Right cardiac atrium (tissue), 5 donors: ENCODE measurements at places on chromosomes 5 and 9. TPM values are rescaled to one million over a fixed set of nuclear protein-coding genes. Genes with fewer than 3 reads are reported as not detected.

Gene CNTFR
- 51.5 TPM for total RNA-seq

Gene GABRB2
- 0.53 TPM for total RNA-seq

Gene RNF183
- total RNA-seq, result not detected

Gene PCDHB5
- total RNA-seq, result 2.5 TPM

Gene SCGB3A2
- total RNA-seq, result not detected

Gene FGF1
- 28.7 TPM for total RNA-seq

Gene BASP1
- 9.2 TPM for total RNA-seq

DNA sequence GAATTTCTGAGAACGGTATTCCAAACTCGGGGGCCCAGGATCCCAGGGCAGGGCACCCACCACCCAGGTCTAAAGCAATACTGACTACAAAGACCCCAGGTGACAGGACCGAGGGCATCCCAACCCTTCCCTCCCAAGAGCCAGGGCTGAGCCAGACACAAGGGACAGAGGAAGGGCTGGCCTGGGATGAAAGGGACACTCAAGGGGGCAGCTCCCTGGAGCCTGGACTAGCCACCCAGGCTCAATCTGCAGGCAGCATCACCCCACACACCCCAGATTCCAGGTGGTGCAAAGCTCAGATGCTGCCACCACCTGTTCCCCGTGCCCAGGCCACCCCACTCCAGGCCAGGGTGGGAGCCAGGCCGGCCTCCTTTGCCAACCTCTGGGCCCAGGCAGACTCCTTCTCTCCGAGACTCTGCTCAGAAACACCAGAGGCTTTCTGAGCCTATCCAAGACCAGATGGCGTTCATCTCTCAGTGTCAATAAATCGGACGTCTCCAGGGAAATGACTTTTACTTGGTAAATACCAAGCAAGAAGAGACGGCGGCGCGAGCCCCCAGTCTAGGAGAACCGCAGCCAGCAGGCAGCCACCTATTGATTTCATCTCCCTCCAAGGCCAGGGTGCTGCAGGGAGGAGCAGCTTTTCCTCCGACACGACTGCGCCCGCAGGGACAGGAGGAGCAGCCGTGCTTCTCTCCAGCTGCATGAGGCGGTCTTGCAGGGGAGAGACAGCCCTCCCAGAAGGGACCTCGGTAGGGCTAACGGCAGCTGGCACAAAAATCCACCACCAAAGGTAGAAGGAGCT lies 94.1 kb upstream of the ADAMTS2 start:
- no peak for DNase-seq

GRCh38 chr5:54630738-54631359 lies 113.3 kb downstream of the SNX18 start:
- DNase-seq, result peak; percentile 56

- DNase-seq, result peak; percentile 69
Observed at GRCh38 chr9:128683340-128684064, 5.5 kb upstream of the SET start.

DNA sequence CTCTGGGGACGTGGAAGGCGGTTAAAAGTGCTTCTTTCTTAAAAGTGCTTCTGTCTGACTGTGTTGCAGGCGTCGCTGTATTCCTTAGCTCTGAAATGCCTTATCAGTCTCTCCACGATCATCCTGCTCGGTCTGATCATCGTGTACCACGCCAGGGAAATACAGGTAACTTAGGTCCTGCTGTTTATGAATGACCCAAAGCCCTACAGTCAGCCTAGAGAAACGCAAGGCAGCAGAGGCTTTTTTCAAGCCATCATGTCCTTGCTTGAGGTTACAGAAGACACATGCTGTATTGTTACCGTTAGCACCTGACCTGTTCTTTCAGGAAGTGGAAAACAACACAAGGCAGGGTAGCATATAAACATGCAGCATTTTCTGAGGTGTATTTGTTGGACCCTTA lies 2.0 kb downstream of the KCNN2 start:
- DNase-seq, result no peak

DNA sequence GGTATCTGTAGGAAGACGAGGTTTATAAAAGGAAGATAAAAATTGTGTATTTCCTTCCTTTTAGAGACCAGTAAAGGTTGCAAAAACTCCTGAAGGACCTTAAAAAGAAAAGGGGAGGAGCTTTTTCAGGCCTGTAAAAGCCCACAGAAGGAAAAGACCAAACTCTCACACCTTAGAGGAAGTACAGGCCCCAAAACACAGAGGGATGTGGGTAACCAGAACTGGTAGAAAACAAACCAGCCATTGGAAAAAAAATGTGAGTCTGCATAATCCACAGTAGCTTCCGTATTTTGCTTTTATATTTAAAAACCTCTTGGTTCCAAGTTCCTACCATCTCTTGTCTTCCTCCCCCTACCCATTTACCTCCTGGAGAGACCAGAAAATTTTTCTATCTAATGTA lies 8.5 kb downstream of the GIN1 start:
- no peak for DNase-seq

DNA sequence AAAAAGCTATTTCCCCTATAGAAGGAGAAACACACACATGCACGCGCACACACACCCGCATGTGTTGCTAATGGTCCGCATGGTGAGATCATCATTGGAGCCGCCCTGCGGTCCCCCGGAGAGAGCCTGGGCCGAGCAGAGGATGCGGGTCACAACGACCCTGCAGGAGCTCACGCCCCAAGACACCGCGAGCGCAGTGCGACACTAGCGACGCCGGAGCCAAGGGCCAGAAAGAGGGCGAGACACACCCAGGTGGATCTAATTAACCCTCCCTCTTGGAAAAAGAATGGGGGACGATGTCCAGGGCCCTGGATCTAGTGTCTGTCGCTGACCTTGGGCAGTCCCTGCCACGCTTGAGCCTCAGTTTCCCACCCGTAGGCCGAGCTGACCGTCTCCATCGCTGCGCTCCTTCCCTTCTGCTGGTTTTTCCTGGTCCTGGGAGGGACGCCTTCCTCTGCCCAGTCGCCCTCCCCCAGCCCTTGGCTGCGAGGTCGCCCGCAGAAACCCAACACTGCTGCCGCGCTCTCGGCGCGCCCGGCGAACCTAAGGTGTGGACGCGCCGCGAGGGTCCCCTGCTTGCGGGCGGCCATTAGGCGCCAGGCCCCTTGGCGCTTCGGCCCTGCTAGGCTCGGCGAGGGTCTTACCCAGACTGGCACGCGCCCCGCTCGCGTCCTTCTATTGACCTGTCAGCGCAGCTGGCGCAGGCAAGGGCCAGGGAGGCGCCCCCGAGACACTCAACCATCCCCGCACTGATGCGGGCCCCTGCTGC lies 47.5 kb upstream of the RNF20 start:
- peak; percentile 78 for DNase-seq

- DNase-seq, result peak; percentile 37
Observed at GRCh38 chr5:72624641-72625236, 117.5 kb upstream of the ZNF366 start.

- no peak for DNase-seq
Observed at GRCh38 chr5:170111088-170111785, 5.5 kb downstream of the FOXI1 start.

- no peak for DNase-seq
Observed at GRCh38 chr5:176350416-176350815, 11.1 kb downstream of the KIAA1191 start.

- DNase-seq, result no peak
Observed at GRCh38 chr5:170479484-170479883, 24.3 kb upstream of the KCNIP1 start.

GRCh38 chr5:146070746-146071145 lies 34.6 kb downstream of the PLAC8L1 start:
- no peak for DNase-seq

DNA sequence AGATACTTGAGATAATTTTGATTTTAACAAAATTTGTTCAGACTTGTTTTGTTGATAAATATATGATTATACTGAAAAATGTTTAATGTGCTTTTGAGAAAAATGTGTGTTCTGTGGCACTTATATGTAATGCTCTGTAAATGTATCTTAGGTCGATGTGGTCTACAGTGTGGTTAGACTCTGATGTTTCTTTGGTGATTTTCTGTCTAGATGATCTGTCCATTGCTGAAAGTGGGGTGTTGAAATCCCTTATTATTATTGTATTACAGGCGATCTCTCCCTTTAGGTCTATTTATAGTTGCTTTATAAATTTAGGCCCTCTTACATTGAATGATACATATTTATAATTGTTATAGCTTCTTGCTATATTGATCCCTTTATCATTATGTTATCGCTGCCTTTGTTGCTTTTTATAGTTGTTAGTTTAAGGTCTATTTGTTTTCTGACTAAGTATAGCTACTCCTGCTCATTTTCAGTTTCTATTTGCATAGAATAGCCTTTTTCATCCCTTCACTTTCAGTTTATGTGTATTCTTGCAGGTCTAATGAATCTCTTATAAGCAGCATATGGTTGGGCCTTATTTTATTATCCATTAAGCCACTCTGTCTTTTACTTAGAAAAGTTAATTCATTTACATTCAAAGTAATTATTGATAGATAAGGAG lies 124.3 kb downstream of the MRPS30 start:
- DNase-seq, result no peak

- no peak for DNase-seq
Observed at GRCh38 chr5:110517396-110517795, 209.1 kb downstream of the TMEM232 start.

- DNase-seq, result no peak
Observed at GRCh38 chr9:35349287-35349990, 140.5 kb upstream of the RUSC2 start.

- no peak for DNase-seq
Observed at GRCh38 chr5:82045554-82046275, 73.9 kb downstream of the ATG10 start.

DNA sequence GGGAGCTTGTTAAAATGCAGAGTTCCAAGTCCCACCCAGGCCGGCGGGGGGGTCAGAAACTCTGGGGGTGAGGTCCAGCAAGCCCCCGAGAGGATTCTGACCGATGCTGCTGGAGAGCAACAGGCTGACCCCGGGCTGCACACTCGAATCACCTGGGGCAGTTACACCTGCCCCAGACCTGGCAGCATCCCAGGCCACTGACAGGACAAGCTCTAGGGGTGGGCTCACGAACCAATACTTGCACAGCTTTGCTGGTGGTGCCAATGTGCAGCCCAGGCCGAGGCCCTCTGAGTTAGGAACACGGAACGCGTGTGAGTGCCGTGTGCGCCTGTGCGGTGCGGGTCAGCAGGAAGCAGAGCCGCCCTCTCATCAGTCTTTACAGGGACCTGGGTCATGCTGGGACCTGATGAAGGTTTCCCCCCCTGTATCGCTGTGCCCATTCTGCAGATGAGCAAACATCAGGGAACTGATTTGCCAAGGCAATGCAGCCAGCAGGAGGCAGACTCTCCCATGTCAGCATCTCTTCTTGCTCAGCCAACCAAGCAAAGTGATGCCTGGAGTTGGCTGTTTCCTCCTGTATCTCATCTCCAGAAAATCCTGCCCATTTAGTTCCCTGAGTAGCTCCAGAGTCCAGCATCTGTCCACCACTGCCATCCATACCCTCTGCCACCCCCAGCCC lies 16.3 kb downstream of the FAM163B start:
- DNase-seq, result no peak

- DNase-seq, result no peak
Observed at GRCh38 chr5:170333161-170333910, 35.8 kb upstream of the LCP2 start.

DNA sequence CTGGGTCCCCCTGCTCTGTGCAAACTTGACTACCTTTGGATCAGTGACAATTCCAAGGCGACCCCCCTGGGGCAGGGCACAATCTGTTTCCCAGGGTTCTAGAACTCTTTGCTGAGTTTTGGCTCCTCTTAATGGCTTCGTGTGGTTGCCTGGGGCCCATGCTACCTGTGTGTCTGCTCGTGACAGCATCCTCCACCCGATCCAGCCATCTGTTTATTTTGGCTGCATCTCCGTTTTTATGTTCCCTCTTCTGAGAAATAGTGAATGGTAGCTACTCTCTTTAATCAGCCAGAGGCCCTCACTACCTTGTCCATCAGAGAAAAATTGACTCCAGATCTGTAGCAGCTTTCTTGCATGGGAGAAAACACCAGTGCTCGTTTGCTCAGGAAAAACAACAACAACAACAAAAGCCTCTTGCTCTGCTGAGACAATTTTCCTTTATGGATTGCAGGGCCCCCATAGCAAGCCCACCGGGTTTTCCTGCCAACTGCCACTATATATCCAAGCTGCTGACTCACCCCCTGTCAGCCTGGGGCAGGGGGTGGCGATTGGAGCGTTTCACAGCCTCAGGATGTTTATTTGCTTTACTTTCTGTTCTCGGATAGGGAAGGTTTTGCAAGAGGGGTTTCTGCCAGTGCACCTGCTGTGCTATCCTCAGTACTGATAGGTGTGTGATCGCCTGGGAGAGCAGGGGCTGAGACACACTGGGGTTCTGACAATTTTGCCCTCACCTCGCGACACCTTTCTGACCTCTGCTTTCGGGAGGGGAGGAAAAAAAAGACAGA lies 607.8 kb downstream of the BNC2 start:
- DNase-seq, result no peak
